DMS53 (cell line): ENCODE measurements at places on chromosomes 3 and 15.

DNA sequence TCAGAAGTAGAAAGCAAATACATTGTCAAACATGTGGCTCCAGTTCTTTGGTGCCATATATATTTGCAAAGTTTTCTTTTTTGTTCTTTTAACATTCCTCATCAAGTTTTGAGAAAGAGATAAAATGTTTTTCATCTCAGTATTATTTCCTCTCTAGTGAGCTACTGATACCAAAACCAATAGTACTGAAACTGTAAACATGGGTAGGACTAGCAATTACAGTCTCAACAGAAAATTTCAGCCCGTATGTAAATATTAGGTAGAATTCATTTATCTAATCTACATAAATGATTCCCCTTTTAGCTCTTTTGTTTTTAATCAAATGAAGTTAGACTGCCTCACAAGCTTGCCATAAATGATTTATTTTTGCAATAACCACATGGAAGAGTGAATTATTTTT, 21.4 kb downstream of the SECISBP2L start:
- no peak for DNase-seq

GRCh38 chr3:119367000-119367399, 72.8 kb downstream of the ARHGAP31 start:
- no peak for DNase-seq

- no peak for DNase-seq
Measured at GRCh38 chr3:108719178-108719806, 37.9 kb downstream of the RETNLB start.

GRCh38 chr15:63050731-63051155, 8.2 kb downstream of the TPM1 start:
- no peak for DNase-seq

DNA sequence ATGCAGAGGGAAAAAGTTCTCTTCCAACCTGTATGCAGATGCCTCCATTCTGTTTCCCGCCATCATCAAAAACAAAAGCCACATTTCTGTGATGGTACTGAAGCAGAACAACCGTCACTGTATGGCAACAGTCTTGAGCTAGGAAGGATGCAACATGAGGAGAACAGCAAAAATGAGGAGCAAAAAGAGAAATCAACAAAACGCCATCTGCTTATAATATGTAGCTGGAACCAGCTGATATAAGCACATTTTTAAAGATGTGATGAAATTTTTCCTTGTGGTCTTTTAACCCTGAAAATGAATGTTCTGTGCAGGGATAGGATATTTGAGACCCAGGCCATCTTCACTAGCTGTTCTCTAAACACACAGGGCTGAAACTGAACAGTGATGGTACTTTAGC, 287.0 kb downstream of the ZIC4 start:
- no peak for DNase-seq

GRCh38 chr3:139302084-139302800, 41.6 kb upstream of the MRPS22 start:
- peak; percentile 28 for DNase-seq

DNA sequence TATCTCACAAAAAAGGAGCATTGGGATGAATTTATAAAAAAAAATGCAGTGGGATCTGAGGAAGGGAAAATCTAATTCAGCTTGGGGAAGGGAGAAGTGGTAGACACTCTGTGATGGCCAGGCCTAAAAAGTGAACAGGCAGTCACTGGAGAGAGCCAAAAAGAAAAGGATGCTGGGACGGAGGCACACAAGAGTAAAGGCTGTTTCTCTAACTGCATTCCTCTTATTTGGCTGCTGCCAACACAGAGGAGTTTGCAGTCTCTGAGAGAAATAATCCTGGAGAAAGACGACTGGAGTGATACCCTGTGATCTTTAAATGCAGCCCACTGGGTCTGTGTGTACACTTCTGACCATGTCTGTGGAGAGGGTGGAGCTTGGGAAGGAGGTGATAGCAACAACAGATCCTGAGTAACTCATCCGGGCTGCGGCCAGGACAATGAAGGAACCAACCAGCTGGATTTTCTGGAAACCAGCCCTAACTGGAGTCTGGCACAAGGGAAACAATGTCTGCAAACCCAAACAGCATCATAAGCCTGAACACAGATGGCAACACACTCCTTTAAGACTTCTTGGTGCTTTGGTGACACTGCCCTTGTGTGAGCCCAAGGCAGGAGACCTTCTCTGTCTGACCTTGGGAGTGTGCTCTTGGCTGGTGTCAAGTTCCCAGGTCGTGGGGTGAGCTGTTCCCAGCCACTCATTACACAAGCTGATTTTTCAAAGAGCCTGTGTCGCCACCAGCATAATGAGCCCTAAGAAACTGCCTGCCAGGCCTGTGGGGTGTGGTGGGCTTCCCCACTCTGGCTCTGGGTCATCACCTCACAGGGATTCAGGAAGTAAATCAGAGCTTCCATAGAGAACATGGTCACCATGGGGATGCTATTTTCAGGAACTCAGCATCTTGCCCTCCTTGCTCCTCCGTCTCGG, 8.0 kb downstream of the FYCO1 start:
- DNase-seq: peak; percentile 7
